IPS DF 6.9 (cell line): ENCODE measurements at places on chromosomes 7 and 10.

GRCh38 chr7:102313997-102314780 is 27.5 kb downstream of the SH2B2 start:
- no peaks in the 10 kb centered on the region for H3K27me3 ChIP-seq
- 0 out of 2 replicates have a peak, but pooled peaks cover 2% of the 10 kb centered on the region for H3K36me3 ChIP-seq
- H3K4me1 ChIP-seq, result peaks cover 2% of the 10 kb centered on the region
- no peak for DNase-seq
- no peak overlapping the region for H3K27ac ChIP-seq

- no peak for DNase-seq
- no peak overlapping the region for H3K4me3 ChIP-seq
- H3K36me3 ChIP-seq, result no peaks in the 10 kb centered on the region
- no peaks in the 10 kb centered on the region for H3K4me1 ChIP-seq
- no peaks in the 10 kb centered on the region for H3K27me3 ChIP-seq
- no peak overlapping the region for H3K27ac ChIP-seq
Measured at GRCh38 chr7:17130281-17131059, 168.0 kb upstream of the AHR start.

DNA sequence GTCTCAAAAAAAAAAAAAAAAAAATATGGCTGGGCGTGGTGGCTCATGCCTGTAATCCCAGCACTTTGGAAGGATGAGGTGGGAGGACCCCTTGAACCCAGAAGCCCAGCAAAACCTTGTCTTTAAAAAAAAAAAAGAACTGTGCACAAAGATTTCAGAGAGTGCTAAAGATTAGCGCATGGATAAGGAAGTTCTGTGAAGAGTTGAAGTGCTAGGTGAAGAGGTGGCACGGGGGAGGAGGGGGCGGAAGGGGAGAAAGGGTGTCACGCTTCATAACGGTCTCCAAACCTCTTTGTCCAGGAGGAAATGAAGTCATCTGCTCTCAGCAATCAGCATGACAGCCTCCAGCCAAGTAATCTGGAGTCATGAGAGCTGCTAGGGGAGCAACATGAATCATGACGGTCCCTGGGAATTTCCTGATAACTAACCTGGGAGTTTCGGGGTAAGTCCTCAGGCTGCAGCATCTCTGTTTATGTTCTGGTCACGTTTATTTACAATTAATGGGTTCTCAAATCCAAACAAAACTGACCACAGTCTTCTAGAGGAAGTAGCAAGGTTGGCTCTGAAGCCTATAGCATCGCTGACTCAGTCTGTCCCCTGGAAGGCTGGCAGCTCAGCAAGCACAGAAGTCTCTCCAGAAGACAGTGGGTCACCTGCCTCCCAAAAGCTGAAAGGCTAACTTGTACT is 1.9 kb upstream of the PLAU start:
- no peak overlapping the region for H3K4me3 ChIP-seq
- DNase-seq, result no peak
- H3K27ac ChIP-seq, result no peak overlapping the region
- H3K36me3 ChIP-seq, result no peaks in the 10 kb centered on the region
- peaks cover 4% of the 10 kb centered on the region for H3K27me3 ChIP-seq

GRCh38 chr7:107836237-107837144 is 33.5 kb upstream of the SLC26A3 start:
- DNase-seq, result no peak
- no peak overlapping the region for H3K27ac ChIP-seq
- H3K36me3 ChIP-seq, result no peaks in the 10 kb centered on the region
- no peak overlapping the region for H3K4me3 ChIP-seq

- no peaks in the 10 kb centered on the region for H3K4me1 ChIP-seq
- H3K36me3 ChIP-seq, result no peaks in the 10 kb centered on the region
Measured at GRCh38 chr7:18076461-18076860, 48.8 kb upstream of the PRPS1L1 start.

- no peak overlapping the region for H3K27ac ChIP-seq
- no peak for DNase-seq
- peaks cover 2% of the 10 kb centered on the region; the same call in 1 of the 2 replicates for H3K4me1 ChIP-seq
- H3K4me3 ChIP-seq, result no peak overlapping the region
Measured at GRCh38 chr7:142934056-142934455, 510 bp upstream of the TRPV5 start.

- H3K36me3 ChIP-seq, result no peaks in the 10 kb centered on the region
- no peak overlapping the region for H3K4me3 ChIP-seq
- no peak overlapping the region for H3K27ac ChIP-seq
- no peak for DNase-seq
Measured at GRCh38 chr10:82980321-82980720, 1105.3 kb downstream of the NRG3 start.

DNA sequence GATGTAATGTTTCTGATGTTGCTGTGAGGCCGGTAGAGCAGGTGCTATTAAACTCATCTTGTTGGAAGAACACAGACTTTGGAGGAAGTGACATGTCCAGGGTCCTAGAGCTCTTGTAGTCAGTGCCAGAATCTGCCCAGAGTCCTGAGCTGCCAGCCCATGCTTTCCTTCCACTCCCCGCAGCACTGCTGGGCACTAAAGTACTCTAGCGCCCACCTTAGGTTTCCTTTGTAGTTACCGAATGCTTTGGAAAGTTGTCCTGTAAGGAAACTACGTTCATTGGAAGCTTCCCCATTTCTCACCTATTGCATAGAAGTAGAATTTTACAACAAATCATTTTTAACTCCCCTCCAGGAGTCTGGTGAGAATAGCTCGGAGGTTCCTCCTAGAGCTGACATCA is 11.0 kb downstream of the ZNF862 start:
- H3K36me3 ChIP-seq, result no peaks in the 10 kb centered on the region
- H3K4me1 ChIP-seq, result no peaks in the 10 kb centered on the region; the same call in 1 of the 2 replicates
- DNase-seq, result no peak
- H3K4me3 ChIP-seq, result no peak overlapping the region

- peak overlapping the region; percentile 60; the same call in 1 of the 2 replicates for H3K4me3 ChIP-seq
- H3K36me3 ChIP-seq, result no peaks in the 10 kb centered on the region
- no peaks in the 10 kb centered on the region for H3K4me1 ChIP-seq
- DNase-seq, result peak; percentile 27
Measured at GRCh38 chr7:104983578-104984539, 30.1 kb upstream of the KMT2E start.

DNA sequence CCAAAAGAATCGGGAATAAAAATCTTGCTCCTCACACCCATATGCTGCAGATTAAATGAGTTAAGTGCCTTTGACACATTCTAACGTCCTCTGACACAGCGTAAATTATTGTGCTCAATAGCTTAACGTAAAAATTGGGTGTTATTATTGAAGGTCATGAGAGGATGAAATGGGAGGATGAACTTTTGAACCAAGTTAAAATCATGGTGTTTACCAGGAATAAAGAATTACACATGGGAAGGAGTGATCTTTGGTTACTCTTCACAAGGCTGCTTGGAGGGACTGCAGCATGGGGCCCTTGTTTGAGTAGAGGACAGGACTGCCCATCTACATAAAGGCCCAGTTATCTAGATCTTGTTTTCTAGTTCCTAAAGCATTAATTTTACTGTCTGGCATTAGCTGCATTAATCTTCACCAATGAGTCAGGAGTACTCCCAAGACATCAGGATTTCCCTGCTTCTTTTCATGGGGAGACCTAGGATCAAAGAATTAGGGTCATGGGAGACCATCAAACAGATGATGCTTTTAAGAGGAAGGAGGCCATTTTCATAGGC is 84.9 kb upstream of the PRR15 start:
- no peak for DNase-seq
- no peak overlapping the region for H3K27ac ChIP-seq
- no peak overlapping the region for H3K4me3 ChIP-seq
- no peaks in the 10 kb centered on the region for H3K36me3 ChIP-seq

GRCh38 chr7:141003172-141004065 is 11.3 kb downstream of the MRPS33 start:
- DNase-seq, result no peak
- H3K27me3 ChIP-seq, result no peaks in the 10 kb centered on the region
- H3K4me1 ChIP-seq, result no peaks in the 10 kb centered on the region
- H3K4me3 ChIP-seq, result no peak overlapping the region
- no peak overlapping the region for H3K27ac ChIP-seq
- no peaks in the 10 kb centered on the region for H3K36me3 ChIP-seq

GRCh38 chr10:48503293-48503911 is 101.5 kb downstream of the ARHGAP22 start:
- no peaks in the 10 kb centered on the region for H3K36me3 ChIP-seq
- no peaks in the 10 kb centered on the region for H3K4me1 ChIP-seq
- H3K4me3 ChIP-seq, result no peak overlapping the region
- no peak overlapping the region for H3K27ac ChIP-seq
- no peaks in the 10 kb centered on the region for H3K27me3 ChIP-seq
- no peak for DNase-seq

GRCh38 chr7:39951226-39952194 is 1.5 kb downstream of the CDK13 start:
- no peaks in the 10 kb centered on the region for H3K36me3 ChIP-seq
- peak overlapping the region; percentile 92 for H3K4me3 ChIP-seq

GRCh38 chr7:139618482-139619366 is 95.2 kb downstream of the CLEC2L start:
- H3K27ac ChIP-seq, result no peak overlapping the region
- H3K27me3 ChIP-seq, result no peaks in the 10 kb centered on the region
- no peak overlapping the region for H3K4me3 ChIP-seq
- no peaks in the 10 kb centered on the region for H3K36me3 ChIP-seq

- H3K4me3 ChIP-seq, result no peak overlapping the region
- H3K27ac ChIP-seq, result no peak overlapping the region
- no peak for DNase-seq
- H3K4me1 ChIP-seq, result peaks cover 1% of the 10 kb centered on the region; the same call in 1 of the 2 replicates
- H3K36me3 ChIP-seq, result no peaks in the 10 kb centered on the region
Measured at GRCh38 chr10:70699659-70700174, 27.4 kb downstream of the ADAMTS14 start.

- no peak overlapping the region for H3K27ac ChIP-seq
- no peaks in the 10 kb centered on the region for H3K4me1 ChIP-seq
- no peak overlapping the region for H3K4me3 ChIP-seq
- no peak for DNase-seq
- H3K27me3 ChIP-seq, result no peaks in the 10 kb centered on the region
- H3K36me3 ChIP-seq, result peaks cover 5% of the 10 kb centered on the region; the same call in 1 of the 2 replicates
Measured at GRCh38 chr10:5903563-5903962, 13.5 kb downstream of the FBH1 start.

GRCh38 chr7:105365541-105366534 is 22.9 kb downstream of the SRPK2 start:
- no peak for DNase-seq
- H3K36me3 ChIP-seq, result no peaks in the 10 kb centered on the region
- no peak overlapping the region for H3K4me3 ChIP-seq
- no peaks in the 10 kb centered on the region for H3K27me3 ChIP-seq
- no peak overlapping the region for H3K27ac ChIP-seq

DNA sequence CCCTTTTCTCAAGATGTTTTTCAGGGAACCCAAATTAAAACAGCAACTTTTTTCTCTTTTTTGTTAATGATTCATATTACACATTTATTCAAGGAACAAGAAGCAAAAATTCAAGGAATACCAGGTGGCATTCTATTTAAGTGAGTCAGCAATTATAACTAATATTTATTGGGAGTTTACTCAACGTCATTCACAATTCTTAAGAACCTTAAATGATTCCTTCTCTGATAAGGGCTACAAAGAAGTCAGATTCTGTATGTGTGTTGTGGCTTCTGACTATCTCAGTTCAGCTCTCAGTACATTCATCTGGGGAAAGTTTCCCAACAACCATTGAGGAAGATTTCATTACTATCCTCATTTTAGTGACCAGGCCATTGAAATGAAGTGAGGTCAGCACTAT is 470.7 kb upstream of the AKR1E2 start:
- no peak overlapping the region for H3K4me3 ChIP-seq
- H3K27ac ChIP-seq, result no peak overlapping the region
- H3K27me3 ChIP-seq, result no peaks in the 10 kb centered on the region
- no peak for DNase-seq
- H3K4me1 ChIP-seq, result no peaks in the 10 kb centered on the region

DNA sequence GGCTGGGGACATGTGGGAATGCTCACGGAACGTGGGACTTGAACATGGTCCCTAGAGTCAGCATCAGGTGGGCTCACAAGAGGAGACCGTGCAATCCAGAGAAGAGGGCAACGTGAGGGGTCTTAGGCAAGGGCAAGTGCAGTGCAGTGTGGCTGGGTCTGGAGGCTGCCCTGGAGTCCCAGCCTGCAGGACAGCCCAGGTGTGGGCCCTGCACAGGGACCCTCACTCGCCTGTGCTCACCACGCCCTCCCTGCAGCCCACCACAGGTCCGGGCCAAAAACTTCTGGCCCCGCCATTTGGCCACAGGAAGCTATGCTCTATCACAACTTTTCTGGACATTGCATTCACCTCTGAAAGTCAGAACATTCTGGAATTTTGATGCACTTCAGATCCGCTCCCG is 133.5 kb downstream of the PAXIP1 start:
- no peak for DNase-seq
- no peak overlapping the region for H3K27ac ChIP-seq

DNA sequence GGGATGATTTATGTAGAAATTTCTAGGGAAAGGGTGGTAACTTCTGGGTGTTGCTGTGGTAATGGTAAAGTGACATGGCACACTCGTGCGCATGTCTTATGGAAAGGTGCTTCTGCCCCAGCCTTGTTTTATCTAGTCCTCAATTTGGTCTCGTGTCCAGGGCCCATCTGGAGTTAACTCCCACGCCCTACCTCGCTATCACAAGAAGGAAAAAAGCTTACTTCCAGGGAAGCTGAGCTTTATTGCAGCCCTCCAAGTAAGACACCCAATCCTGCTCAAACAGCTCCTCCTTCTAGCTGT is 611.8 kb downstream of the TNS3 start:
- no peaks in the 10 kb centered on the region for H3K36me3 ChIP-seq
- no peak overlapping the region for H3K27ac ChIP-seq
- H3K27me3 ChIP-seq, result no peaks in the 10 kb centered on the region

GRCh38 chr7:101999393-101999792 is 182.0 kb downstream of the CUX1 start:
- no peak overlapping the region for H3K27ac ChIP-seq
- DNase-seq, result no peak
- H3K4me3 ChIP-seq, result no peak overlapping the region
- H3K36me3 ChIP-seq, result no peaks in the 10 kb centered on the region

DNA sequence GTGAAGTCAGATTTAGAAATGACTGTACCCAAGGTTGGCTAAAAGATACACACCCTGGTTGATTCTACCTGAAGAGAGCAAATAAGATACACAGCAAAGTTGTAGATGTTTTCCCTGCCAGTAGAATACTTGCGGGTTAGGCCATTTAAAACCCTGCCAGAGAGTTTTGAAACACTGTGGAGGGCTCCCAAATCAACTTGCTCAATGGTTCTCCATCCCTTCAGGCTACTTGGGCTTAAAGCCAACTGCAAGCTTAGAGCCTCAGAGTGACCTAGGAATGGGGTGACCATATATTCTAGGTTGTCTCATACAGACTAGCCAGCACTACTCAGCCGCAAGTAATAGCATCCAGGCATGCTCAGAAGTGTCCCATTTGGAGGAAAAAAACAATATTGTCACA is 10.0 kb downstream of the CAV1 start:
- H3K4me1 ChIP-seq, result no peaks in the 10 kb centered on the region
- H3K27me3 ChIP-seq, result no peaks in the 10 kb centered on the region
- H3K36me3 ChIP-seq, result no peaks in the 10 kb centered on the region
- no peak for DNase-seq

DNA sequence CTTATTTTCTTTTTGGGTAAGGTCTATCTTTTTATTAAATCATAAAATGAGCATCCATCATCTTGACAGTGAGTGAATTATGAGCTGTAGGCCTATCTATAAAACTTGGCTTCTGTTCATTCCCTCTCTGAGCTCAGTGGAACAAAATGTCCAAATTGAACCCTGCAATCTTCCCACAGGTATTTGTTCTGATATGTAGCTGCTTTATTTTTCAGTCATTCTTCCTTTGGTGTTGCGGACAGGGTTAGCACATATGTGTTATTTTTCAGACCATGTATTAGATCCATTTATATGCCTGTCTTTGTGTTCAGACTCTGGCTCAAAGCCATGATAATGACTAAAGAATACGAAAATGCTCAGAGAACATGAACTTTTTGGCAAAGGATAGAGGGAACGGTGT is 201.6 kb upstream of the KIAA1217 start:
- no peak for DNase-seq
- no peaks in the 10 kb centered on the region for H3K4me1 ChIP-seq
- no peak overlapping the region for H3K4me3 ChIP-seq
